ENCODE measurements at places on chromosomes 12 and 14.

DNA sequence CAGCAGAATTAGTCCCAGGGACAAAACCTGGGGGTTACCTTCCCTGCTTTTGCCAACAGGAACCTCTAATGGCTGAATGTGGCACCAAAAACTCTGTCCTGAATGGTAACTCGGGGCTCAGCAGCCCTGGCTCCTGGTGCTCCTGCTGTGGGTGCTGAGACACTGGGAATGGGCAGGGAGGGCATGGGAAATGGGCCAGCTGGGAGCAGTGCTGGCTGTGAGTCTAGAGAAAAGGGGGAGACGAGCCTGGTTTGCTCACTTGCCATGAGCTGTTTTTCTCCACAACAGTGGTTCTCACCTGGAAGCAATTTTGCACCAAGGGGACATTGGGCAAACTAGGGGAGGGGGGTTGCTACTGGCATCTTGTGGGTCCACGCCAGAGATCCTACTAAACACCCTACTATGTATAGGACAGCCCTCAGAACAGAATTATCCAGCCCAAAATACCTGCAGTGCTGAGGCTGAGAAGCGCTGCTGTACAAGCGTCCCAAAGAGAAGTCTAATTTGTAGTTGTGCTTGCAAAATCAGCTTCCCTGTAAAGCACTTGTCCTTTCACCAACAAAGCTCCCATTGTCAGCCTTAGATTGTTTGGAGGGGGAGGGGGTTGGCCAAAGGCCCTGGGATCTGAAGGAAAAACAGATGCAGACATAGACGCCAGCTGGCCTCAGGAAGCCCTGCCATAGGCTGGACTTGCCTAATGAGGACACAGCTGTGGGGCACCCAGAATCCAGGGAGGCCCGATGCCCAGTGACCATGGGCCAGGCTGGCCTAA lies 3.6 kb downstream of the LRRC74A start:
- DNase-seq = no peak

DNA sequence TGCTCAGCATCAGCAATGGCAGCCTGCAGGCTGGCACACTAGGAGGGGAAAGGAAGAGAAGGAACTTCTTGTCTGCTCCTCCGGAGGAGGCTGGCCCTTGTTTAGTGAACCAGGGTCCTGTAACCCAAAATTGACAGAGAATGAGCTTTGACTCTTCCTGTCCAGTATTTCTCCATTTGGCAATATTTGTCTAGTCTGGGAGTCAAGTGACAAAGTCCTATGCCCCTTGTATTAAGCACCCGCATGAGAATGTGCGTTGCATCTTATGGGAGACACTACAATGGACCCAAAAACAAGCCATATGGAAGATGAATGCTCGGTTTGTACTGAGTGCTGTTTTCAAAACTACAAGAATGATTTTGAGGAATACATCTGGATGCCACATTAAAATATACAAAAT lies 3.8 kb downstream of the KRT6C start:
- no peak for DNase-seq

DNA sequence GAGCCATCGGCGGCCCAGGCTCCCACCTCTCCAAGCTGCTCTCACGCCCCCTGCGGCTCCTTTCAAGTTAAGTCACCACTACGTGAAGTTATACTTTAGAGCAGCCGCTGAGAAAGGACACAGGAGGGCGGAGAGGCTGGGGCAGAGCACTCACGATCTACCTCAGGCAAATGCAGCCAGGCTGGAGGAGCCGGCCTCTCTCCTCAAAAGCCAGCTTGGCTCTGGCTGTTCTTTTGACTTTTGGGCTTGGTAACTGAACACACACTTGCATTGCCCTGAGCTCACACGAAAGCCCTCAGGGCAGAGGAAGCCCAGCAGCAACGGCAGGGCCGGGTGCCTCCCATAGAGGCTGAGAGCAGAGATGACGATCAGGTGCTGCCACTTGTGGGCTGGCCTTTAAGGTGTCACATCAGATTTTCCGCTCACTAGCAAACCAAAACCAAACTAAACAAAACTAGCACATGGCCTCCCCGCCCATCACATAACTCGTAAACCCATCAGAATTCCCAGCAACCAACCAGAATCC lies 75.2 kb downstream of the PITPNM2 start:
- peak; percentile 26 for DNase-seq

GRCh38 chr12:13233830-13234641 lies 37.5 kb downstream of the EMP1 start:
- no peak for DNase-seq

DNA sequence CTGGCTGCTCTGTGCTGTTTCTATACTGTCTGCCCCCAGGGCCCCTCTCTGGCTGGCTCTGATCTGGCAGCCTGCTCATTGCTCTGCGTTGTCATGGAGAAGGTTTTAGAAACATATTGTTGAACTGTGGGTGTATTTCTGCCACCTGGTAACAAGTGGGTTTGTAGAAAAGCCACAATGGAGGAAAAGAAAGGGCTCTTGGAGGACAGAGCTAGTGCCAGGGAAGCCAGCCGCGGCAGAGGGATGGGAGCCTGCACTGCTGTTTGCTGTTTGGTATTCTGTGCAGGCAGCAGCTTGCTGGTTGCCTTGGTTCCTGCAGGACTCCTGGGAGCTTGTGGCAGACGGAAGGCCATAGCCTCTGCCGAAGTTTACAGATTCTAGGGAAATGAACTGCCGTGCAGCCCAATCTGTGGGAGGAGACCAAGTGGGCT lies 15.1 kb downstream of the CCDC177 start:
- no peak for DNase-seq

- no peak for DNase-seq
Measured at GRCh38 chr12:114209861-114210260, 196.1 kb downstream of the TBX5 start.

DNA sequence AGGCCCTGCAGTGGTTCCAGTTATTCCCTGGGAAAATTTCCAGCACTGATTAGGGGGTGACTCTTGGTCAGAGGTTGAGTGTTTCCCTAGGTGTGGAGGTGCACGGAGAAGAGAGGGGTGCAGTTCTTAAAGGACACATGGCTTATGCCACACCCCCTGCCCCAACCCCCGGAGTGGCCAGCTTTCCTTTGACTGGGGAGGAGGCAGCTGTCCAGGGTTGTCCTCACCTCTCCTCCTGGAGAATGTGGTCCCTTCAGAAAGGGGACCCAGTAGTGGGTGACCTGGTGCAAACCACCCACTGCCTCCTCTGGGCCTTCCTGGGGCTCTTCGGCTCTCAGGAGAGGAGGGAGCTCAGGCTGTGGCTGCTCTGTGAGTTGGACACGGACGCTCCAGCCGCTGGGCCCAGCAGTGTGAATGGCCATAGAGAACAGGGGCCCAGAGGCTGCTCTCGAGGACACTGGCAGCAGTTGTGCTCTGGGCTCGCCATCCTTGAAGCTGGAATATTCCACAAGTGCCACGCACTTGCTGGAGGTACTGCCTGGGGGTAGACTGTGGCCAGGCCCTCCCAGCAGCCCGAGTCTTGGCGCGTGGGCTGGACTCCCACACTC lies 13.6 kb downstream of the PACS2 start:
- no peak for DNase-seq

GRCh38 chr12:34304001-34304400 lies 281.7 kb downstream of the ALG10 start:
- no peak for DNase-seq

DNA sequence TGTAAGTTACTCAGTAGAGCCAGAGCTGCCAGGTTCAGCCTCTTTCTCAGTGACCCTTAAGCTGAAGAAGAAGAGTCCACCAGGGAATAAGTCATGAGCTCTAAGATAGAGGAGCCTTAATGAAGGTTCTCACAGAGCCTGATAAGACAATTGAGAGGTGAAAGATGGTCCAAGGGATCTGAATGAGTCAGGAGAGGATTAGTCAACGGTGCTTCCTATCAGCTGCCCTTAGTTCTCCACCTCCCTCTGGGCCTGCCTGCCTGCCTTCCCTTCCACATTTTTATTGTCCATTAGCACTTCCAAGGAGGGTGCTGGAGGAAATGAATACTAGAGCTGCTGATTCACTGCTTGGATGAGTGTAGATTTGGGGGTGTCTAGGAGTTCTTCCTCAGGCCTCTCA lies 161.7 kb upstream of the RMST start:
- no peak for DNase-seq

DNA sequence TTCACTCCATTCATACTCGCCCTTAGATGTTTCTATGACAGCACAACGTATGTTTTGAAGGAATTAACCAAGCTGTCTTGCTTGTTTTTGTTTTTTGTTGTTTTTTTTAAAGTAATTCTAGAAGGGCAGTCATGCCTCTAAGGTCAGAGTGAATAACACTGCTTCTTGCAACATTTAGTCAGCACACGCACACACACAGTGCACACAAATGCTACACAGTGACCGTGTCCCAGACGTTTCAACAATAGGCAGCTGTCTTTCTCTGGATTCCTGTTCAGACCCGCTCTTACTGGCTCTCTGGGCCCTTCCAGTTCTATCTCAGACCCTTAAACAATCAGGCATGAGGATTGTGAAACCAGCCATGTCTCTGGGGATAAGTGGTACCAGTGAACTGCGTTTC lies 351.0 kb upstream of the FKBP4 start:
- DNase-seq = no peak

- DNase-seq = no peak
Measured at GRCh38 chr12:100758083-100758482, 36.5 kb upstream of the ANO4 start.

DNA sequence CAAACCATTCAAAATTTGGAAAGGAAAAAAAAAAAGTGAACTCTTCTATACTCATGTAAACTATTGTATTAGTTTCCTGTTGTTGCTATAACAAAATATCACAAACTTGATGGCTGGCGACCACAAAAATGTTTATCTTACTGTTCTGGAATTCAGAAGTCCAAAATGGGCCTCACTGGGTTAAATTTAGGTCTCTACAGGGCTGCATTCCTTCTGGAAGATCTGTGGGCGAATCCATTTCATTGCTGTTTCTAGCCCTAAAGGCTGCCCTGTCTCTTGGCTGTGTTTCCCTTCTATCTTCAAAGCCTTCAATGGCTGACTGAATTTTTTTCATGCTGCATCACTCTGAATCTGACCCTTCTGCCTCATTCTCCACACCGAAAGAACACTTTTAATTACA lies 105.1 kb upstream of the NAV3 start:
- no peak for DNase-seq

- DNase-seq = no peak
Measured at GRCh38 chr14:36658123-36659009, 3.3 kb upstream of the PAX9 start.

DNA sequence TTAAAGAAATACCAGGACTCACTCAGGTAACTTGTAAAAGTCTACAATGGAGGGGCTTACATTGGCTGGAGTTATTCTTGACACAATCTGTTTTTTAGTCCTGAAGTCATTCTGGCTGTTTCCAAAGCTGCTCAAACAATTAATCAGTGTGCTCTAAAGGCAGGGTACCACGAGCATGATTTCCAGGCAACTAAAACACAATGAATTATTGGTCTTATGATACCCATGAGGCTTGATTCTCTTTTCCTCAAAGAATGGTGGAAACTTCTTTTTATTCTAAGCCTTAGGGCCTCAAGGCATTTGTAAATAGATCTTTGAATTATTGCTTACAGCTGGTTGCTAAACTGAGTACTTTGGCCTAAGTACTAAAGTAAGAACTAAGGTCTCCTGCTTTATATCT lies 199.8 kb upstream of the PDZRN4 start:
- DNase-seq = no peak

DNA sequence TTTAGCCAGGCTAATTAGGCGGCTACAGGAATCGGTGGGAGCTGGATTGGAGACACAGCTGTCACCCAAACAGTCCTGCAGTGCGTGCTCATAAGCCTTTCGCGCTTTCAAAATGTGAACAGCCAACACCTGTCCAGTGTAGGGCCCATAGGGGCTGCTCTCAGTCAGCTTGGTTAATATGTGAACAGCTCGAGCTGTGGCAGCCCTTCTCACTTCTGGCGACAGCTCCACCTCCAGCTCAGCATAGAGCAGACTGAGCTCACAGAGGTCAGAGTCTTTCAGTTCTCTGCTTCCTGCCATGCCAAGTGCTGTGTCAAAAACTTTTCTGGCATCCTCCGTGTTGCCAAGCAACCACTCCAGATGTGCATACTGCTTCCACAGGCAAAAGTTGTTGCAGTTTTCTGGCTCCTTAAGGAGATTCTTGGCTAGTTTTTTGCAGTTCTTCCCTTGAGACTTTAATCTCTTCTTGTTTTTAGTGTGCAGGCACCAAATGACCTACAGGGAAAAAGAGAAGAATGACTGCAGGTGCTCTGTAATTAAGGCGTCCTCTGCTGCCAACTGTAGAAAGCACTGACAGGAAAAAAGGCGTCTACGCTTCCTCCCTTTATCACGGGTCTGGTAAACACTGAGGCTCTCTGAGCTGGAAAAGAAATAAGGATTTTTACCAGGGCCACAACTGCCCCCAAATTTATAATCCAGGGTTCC lies 32.5 kb downstream of the PSMC1 start:
- DNase-seq = no peak

DNA sequence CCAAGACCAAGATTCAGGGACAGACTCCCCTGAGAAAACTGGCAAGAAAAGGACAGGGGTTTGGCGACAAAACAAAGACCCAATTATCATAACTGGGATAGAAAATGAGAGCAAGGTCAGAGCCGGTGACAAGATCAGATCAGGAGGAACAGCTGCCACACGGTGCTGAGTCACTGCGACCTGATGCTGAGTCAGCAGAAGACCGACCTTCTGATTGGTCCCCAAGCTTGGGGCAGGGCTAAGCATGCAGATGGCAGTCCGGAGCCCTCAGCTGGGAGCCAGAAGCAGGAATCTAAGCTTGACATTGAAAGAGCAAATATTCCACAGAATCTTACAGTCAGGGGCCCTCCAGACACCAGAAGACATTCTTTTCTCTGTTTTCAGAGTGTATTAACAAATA lies 19.1 kb upstream of the ARMH4 start:
- DNase-seq = no peak

DNA sequence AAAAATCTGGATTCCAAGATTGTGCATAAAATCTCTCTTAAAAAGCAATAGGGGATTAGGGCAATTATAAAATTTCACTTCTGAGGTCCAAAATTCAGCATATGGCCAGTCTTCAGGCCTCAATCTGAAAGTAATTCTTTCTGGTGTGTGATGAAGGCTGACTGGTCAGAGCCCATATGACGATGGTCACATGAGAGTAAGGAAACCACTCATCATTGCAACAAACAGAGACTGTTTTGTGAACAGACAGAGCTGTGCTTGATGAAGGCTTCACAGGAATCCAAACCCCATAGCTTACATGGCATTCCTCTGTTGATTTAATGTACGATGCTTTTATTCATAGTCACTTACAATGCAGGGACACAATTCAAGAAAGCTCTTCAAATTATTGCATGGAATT lies 238.1 kb downstream of the APAF1 start:
- DNase-seq = no peak

DNA sequence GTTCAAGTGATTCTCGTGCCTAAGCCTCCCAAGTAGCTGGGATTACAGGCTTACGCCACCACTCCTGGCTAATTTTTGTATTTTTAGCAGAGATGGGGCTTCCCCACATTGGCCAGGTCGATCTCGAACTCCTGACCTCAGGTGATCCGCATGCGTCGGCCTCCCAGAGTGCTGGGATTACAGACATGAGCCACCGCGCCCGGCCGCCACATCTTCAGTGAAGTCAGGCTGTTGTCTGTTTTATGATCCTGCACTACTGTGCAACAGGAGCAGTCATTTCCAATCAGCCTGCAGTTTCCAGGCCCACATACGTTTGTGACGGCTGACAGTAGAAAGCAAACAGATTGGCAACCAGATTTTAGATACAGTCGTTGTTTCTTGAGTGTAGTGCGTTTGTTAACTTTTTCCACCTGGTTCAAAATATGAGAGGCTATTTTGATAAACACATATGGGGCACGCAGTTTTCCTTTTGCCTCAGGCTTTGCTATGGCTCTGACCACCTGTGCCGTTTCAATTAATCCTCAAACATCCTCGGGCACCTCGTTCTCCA lies 74.8 kb downstream of the LGMN start:
- DNase-seq = no peak
